ELF-1 (cell line): ENCODE measurements at places on chromosomes 3 and 15.

DNA sequence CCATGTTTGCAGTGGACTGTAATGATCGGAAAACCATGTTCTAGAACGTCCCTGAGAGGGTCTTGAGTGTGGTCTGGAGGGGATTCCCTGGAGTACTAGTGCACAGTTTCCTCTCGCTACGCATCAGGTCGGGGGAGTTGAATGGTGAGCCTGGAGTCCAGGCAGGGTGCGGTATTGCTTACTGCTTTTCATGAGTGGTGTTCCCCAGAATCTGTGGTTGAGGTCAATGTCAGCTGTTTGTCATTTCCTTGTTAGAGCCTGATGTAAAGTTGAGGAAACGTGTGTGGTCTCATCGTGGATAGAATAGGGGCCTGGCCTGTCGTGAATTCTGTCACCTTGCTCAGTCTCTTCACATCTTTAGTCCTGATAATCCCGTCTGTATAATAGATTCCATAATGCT is 328.2 kb upstream of the LRRFIP2 start:
- no peak for DNase-seq

DNA sequence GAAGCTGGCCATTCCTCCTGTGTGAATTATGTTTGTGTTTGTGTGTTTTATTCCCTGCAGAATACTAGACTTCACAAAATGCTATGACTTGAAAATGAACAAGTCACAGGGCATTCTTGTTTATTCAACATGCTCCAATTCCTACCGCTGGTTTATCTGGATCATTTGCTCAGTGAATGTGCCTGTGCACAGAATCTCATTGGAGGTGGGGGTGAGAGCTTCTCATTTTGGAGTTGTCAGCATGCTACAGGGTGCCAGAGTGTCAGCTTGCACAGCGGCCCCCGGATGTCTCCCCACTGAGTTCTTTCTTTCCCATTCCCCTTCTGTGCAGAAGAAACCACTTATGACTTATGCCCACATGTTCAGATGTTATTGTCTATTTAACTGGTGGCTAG is 428.7 kb downstream of the ROBO2 start:
- DNase-seq = no peak

- no peak for DNase-seq
Observed at GRCh38 chr15:73685981-73686380, 1.8 kb downstream of the CD276 start.

GRCh38 chr3:119700920-119701734 is 1.7 kb upstream of the CFAP91 start:
- DNase-seq = no peak

GRCh38 chr15:91104111-91104510 is 4.1 kb downstream of the SV2B start:
- DNase-seq = no peak
